GM23248 (cell line): ENCODE measurements at places on chromosomes 6 and 20. TPM values are rescaled to one million over a fixed set of nuclear protein-coding genes. Genes with fewer than 3 reads are reported as not detected.

- no peaks in the 10 kb centered on the region for H3K27me3 ChIP-seq
- no peak overlapping the region for H3K4me3 ChIP-seq
- DNase-seq = no peak
- no peaks in the 10 kb centered on the region for H3K36me3 ChIP-seq
Measured at GRCh38 chr6:5305968-5306626, 44.8 kb downstream of the FARS2 start.

The GPLD1 gene
- 0.09 TPM in 2 replicates for polyA plus RNA-seq

DNA sequence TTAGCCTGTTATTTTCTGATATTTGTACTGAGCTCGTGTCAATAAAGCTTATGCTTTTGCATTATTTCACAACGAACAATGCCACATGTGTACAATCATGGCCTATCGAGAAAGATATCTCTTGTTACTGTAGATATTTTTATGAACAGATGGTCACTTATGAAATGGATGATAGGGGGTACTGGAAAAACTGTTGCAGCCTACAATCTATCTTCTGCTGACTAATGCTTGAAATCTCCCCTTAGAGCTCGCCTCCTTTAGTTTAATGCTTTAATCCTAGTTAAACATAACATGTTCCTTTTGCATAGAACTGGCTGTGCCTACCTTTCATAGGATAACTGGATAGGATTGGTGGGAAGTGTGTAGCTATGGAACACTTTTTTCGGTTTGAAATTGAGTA lies 296.2 kb downstream of the FARS2 start:
- no peak overlapping the region for H3K27ac ChIP-seq
- H3K36me3 ChIP-seq = no peaks in the 10 kb centered on the region
- no peak overlapping the region for H3K4me3 ChIP-seq
- no peak for DNase-seq

DNA sequence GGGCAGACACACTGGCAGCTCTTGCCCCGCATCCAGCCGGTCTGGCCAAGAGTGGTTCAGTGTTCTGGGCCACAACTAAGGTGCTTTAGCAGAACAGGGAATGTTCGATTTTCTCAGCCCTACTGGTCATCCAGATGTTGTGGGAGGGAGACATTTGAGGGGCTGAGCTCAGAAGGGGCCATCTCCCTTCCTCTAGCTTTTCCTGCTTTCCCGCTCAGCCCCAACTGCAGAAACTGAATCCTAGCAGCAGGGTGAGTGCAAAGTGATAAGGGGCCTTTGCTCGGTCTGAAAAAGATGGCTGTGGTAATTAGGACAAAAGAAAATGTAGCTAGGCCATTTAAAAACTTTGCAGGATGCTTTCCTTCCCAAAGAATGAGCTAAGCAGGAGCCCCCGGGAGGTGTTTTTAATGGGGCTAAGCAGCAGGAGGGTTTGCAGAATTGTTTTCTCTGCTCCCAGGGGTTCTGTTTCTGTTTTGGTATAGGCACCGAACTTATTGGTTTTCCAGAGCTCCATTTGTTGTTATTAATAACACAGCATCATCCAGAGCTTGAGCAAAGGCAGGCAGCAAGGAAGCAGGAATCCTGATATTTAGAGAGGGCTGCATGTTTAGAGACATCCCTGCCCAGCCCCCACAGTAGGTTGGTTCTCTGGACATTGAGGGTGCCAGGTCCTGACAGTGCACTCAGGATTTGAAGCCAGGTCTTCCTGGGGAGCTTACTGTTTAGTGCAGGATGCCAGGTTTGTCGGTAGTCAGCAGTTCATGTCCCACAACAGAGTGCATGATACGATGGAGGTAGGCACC lies 210.9 kb downstream of the SLC24A3 start:
- H3K27me3 ChIP-seq = no peaks in the 10 kb centered on the region
- no peak overlapping the region for H3K27ac ChIP-seq
- H3K36me3 ChIP-seq = no peaks in the 10 kb centered on the region
- H3K4me1 ChIP-seq = no peaks in the 10 kb centered on the region
- no peak overlapping the region for H3K4me3 ChIP-seq
- no peak for DNase-seq

The OR2J3 gene
- not detected in 2 replicates for polyA plus RNA-seq

DNA sequence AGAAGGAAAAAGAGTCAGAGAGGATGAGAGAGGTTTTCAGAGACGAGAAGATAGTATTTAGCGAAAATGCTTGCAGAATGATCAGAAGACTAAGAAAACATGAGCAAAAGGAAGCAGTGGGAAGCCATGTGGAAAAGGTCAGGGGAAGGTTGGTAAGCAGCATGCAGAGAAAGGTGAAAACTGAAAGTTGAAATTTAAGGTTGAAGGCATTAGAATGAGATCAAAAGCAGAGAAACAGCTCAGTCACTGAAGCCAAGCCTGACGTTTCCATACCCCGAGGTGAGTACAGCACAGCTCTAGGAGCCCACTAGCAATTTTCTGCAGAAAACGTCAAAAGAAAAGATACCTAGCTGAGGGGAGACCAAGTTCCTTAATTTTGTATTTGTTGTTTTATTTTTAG lies 19.1 kb upstream of the TFB1M start:
- 0 out of 2 replicates have a peak, but pooled peaks cover 1% of the 10 kb centered on the region for H3K4me1 ChIP-seq
- H3K27ac ChIP-seq = no peak overlapping the region
- no peak overlapping the region for H3K4me3 ChIP-seq

The UQCC2 gene
- polyA plus RNA-seq = 134 and 138 TPM in 2 replicates

GRCh38 chr6:25199544-25199943 lies 79.6 kb upstream of the CARMIL1 start:
- H3K36me3 ChIP-seq = no peaks in the 10 kb centered on the region
- H3K27ac ChIP-seq = no peak overlapping the region
- H3K4me3 ChIP-seq = no peak overlapping the region
- DNase-seq = no peak
- no peaks in the 10 kb centered on the region for H3K27me3 ChIP-seq

- no peaks in the 10 kb centered on the region for H3K4me1 ChIP-seq
- DNase-seq = no peak
- peaks cover 5% of the 10 kb centered on the region; the same call in 1 of the 2 replicates for H3K27me3 ChIP-seq
- H3K4me3 ChIP-seq = no peak overlapping the region
Measured at GRCh38 chr6:166087246-166087645, 80.4 kb downstream of the TBXT start.

DNA sequence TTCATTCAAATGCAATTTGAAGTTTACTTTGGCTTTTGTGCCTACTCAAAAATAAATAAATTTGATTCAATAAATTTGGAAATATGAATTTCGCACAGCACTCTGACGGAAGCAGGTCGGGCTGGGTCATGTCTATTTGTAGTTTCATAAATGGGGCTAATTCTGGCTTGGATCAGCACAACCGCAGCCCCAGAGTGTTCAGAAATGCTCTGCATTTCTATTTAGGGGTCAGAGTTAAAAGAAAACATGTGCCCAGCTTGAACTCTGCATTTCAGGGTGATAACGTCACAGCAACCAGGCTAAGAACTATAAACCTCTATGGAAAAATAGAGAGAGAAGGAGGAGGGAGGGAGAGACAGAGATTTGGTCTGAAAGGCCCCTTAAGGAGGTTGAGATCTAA lies 480.9 kb upstream of the NOX3 start:
- no peaks in the 10 kb centered on the region for H3K27me3 ChIP-seq
- H3K4me3 ChIP-seq = no peak overlapping the region
- H3K4me1 ChIP-seq = no peaks in the 10 kb centered on the region
- H3K36me3 ChIP-seq = no peaks in the 10 kb centered on the region
- no peak for DNase-seq
- no peak overlapping the region for H3K27ac ChIP-seq

DNA sequence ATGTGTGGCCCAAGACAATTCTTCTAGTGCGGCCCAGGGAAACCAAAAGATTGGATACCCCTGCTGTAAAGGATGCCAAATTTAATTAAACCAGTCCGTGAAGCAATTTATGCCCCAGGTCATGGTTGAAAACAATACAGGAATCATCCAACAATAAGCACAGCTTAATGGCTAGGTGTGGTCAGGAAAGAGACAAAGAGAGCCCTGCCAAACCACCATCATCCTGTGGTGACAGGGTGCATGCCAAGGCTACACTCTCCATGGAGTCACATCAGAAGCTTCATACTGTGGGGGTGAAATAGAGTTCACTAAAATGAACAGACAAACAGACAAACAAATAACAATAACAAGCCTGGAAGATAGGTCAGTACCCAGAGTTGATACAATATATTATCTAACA lies 62.7 kb downstream of the DZANK1 start:
- peak; percentile 25 for DNase-seq
- H3K27ac ChIP-seq = no peak overlapping the region
- no peaks in the 10 kb centered on the region for H3K36me3 ChIP-seq

- no peaks in the 10 kb centered on the region for H3K27me3 ChIP-seq
- H3K36me3 ChIP-seq = no peaks in the 10 kb centered on the region
- H3K27ac ChIP-seq = no peak overlapping the region
- no peak for DNase-seq
- no peak overlapping the region for H3K4me3 ChIP-seq
Measured at GRCh38 chr20:61445741-61446140, 193.7 kb downstream of the CDH4 start.

DNA sequence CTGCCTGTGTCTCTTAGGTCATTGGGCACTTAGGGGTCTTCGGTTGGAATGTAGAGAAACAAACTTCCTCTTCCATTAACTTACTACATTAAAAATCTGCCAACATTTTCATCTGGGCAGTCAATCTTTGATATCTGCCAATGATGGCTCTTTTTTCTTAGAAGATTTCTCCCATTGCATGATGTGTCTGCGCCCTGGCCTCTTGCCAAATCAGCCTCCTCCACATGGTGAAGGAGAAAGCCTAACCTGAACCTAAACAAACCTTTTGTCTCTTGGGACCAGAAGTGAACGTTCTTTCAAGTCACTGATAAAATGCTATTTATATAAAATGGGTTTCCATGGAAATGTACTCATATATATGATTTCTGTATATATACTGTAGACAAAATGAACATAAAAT lies 998.9 kb upstream of the GJE1 start:
- H3K27ac ChIP-seq = no peak overlapping the region
- H3K4me3 ChIP-seq = no peak overlapping the region
- H3K27me3 ChIP-seq = no peaks in the 10 kb centered on the region
- no peak for DNase-seq
- no peaks in the 10 kb centered on the region for H3K36me3 ChIP-seq
- H3K4me1 ChIP-seq = no peaks in the 10 kb centered on the region

The PRSS35 gene
- not detected in 2 replicates for polyA plus RNA-seq

- no peaks in the 10 kb centered on the region for H3K36me3 ChIP-seq
- no peak overlapping the region for H3K27ac ChIP-seq
- H3K4me3 ChIP-seq = no peak overlapping the region
- DNase-seq = no peak
- H3K27me3 ChIP-seq = no peaks in the 10 kb centered on the region
Measured at GRCh38 chr6:156982168-156982567, 205.0 kb downstream of the ARID1B start.

The HIVEP2 gene
- polyA plus RNA-seq = 6.8 and 8.3 TPM in 2 replicates

The RAMACL gene
- polyA plus RNA-seq = 0.31 and 0.33 TPM in 2 replicates

The DDO gene
- not detected in 2 replicates for polyA plus RNA-seq

The SLC35F1 gene
- not detected in 2 replicates for polyA plus RNA-seq

- H3K27ac ChIP-seq = no peak overlapping the region
- H3K36me3 ChIP-seq = 0 out of 2 replicates have a peak, but pooled peaks cover 3% of the 10 kb centered on the region
- peak; percentile 71 for DNase-seq
- H3K27me3 ChIP-seq = no peaks in the 10 kb centered on the region
- no peak overlapping the region for H3K4me3 ChIP-seq
Measured at GRCh38 chr6:24991810-24992467, 56.2 kb upstream of the RIPOR2 start.

The NOX3 gene
- polyA plus RNA-seq = not detected in 2 replicates

GRCh38 chr20:31833130-31833930 lies 12.1 kb downstream of the FOXS1 start:
- peak; percentile 52 for DNase-seq
- peaks cover 27% of the 10 kb centered on the region for H3K4me1 ChIP-seq
- H3K27me3 ChIP-seq = no peaks in the 10 kb centered on the region; the same call in 1 of the 2 replicates
- no peak overlapping the region for H3K27ac ChIP-seq
